Fibroblast of lung (primary cell): ENCODE measurements at places on chromosomes 3 and 15. TPM values are rescaled to one million over a fixed set of nuclear protein-coding genes. Genes with fewer than 3 reads are reported as not detected.

DNA sequence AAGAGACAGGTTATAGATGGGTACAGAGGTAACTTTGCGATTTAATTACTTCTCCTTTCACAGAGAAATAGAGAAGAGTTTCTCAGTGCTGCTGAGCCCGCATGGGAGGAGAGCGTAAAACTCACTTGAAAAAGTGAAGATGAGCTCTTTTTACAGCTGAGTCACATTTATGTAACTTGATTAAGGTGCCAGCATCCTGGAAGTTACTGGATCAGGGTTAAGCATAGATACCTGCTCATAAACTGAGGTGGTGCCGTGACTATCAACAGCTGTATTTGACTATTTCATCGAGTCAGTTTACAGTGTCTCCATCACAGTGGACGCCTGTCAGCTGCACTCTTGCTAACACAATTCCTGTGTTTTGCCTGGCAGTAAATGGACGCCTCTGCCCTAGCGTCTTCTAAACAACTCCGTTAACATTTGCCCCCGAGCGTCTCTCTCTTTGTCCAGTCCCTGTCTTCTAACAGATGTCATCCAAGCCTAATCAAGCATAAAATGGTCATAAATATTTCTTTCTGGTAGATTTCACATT is 414.6 kb downstream of the FOXP1 start:
- DNase-seq: peak; percentile 37

- DNase-seq: no peak
Observed at GRCh38 chr3:181729341-181729869, 17.7 kb downstream of the SOX2 start.

DNA sequence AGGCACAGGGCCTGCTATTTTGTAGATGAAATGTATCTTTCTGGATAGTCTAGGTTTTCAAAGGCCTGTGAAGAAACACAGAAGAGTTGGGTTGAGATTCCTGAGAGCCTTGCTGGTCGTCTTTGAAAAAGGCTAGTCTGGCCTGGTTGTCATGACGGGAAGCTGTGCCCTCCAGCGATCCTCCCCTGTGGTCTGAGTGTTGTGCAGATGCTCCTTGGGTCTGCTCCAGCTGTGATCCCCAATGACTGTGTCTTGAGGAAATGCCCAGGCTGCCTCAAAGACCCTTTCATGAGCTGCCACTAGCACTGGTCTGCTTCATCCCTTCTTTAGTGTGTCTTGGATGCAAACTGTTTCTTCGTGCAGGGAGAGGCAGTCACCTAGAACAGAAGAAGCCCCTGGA is 111.0 kb upstream of the SYNPR start:
- DNase-seq: no peak

The FAM227B gene
- 5.4 and 9.7 TPM in 2 replicates for total RNA-seq

DNA sequence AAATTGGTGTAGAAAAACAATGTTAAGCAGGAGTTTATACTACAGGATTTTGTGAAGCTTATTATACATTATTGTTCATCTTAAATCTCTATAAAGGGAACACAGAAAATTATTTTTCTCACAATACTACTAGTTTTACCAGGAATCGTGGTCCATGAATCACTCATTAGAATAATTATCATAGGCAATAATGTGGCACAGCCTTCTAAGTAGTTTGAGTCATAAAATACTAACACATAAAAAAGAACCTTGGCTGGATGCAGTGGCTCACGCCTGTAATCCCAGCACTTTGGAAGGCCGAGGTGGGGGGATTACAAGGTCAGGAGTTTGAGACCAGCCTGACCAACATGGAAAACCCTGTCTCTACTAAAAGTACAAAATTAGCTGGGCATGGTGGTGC is 393.1 kb upstream of the ZNF717 start:
- DNase-seq: no peak

DNA sequence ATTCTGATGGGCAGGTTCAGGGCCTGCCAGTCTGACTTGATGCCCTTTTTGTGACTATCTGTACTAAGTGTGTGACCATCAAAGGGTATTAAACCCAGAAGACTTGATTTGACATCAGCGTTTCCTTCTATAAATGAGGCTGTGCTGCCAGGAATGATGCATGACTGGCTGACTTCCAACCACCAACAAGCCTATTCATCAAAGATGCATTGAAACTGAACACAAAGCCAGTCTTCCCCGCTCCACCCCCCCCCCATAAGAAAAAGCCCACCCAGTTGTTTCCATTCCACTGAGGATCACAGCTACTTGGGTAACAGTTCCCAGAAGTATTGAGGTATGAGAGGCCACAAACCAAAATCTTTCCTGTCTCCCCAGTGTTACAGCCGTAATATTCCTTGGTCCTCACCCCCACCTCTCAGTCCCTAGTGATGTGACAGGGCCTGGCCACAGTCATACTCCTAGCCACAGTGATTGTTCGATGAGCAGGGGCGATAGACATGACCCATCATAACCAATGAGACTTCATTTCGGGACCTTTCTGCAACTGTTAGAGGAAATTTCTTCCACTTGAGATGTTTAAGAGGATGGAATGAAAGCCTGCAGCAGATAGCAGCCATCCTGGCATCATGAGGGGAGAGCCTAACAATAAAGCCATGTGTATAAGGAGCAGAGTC is 22.6 kb downstream of the SH3BP5 start:
- DNase-seq: no peak

GRCh38 chr15:31439328-31439727 is 112.7 kb downstream of the KLF13 start:
- DNase-seq: no peak

DNA sequence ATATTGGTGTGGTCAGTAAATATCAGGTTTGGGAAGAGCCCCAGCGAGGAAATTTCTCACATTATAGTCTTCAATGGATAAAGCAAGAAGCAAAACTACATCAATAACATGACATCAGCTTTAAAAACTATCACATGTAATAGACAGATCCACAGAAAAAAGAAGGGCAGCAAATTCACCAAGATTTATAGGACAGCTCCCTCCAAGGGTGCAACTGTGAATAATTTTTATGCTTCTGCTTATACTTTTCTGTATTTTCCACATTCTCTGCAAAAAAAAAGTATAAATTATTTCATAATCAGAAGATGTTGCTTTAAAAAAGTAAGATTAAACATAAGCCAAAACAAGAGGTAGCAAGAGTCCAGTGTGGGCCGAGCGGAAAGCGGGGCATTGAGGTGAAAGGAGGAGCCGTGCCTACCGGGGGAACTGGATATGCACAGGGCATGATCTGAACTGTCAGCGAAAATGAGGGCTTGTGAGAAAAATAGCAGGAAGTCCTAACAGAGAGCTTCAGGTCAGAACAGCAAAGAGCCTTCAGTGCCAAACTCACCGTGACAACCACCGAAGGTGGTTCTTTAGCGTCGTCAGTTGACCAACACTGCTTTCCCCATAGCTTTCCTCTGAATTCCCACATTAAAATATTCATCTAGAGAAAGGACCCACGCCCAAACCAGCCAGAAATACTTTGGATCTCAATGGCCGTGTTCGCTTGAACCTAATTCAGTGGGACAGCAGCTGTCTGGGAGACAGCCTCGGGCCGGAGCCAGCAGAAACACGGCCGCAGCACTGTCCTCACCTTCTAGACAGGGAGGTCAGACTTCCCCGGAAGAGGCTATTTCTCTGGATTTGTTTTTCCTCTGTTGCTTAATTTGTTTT is 59.8 kb downstream of the FAM174B start:
- no peak for DNase-seq

- DNase-seq: no peak
Observed at GRCh38 chr3:169269005-169269404, 394.5 kb downstream of the MECOM start.

The HTR3E gene
- not detected in 2 replicates for total RNA-seq

GRCh38 chr3:14609506-14609905 is 42.1 kb upstream of the CCDC174 start:
- DNase-seq: peak; percentile 14

- no peak for DNase-seq
Observed at GRCh38 chr15:66019368-66019767, 150.1 kb downstream of the RAB11A start.

The ZBBX gene
- 0.17 TPM in 1 of 2 replicates, not detected in the other for total RNA-seq

The EXD1 gene
- total RNA-seq: 0.17 TPM in 1 of 2 replicates, not detected in the other

- DNase-seq: no peak
Observed at GRCh38 chr3:56477646-56478045, 9.4 kb upstream of the ERC2 start.

The ZMYND10 gene
- total RNA-seq: 0.26 and 0.83 TPM in 2 replicates
